ENCODE measurements at places on chromosomes 5 and 9.

- peak; percentile 64 for DNase-seq
Measured at GRCh38 chr5:150487199-150488061, 20.5 kb upstream of the NDST1 start.

GRCh38 chr5:161233553-161233952 lies 313.0 kb downstream of the GABRB2 start:
- no peak for DNase-seq

DNA sequence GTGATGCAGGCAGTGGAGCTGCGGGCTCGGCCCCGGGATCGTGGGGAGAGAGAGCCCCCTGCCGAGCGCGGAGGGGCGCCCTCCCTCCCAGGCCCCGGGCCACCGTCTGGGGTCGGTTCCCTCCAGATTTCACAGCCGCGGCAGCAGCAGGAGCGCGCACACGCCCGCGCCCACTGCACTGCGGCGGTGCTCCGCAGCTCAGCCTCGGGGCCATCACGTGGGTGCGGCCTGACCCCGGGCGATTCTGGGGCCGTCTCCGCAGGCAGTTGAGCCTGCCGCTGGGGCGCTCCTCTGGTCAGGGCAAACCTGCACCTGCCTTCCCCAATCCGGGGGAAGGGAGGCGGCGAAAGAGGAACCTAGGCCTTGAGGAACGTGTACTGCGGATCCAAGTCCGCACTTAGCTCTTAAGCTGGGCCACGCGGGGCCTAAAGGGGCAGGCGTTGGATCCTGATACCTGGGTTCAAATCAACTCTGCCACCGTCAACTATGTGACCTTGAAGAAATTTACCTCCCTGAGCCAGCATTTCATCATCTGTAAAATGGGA lies 9.4 kb upstream of the DELE1 start:
- peak; percentile 54 for DNase-seq

GRCh38 chr5:135710045-135710675 lies 124.3 kb upstream of the SLC25A48 start:
- DNase-seq = no peak

GRCh38 chr9:751137-752051 lies 90.1 kb upstream of the DMRT1 start:
- no peak for DNase-seq

DNA sequence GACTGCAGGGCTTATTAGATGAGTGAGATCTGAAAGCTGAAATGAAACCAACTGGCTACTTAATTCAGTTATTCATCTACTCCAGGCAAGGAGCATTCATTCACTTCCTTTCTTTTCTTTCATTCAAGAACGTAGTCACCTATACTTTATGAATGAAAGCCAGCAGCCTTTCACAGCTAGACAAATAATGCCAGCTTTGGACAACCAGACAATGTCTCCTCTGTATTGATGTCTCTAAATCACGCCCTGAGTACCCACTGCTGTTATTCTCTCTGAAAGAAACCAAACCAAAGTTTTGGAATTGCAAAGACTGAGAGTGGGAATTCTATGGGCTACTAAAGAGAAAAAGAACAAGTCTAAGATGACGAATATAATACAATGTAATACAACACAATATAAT lies 121.2 kb upstream of the PTPN3 start:
- no peak for DNase-seq

DNA sequence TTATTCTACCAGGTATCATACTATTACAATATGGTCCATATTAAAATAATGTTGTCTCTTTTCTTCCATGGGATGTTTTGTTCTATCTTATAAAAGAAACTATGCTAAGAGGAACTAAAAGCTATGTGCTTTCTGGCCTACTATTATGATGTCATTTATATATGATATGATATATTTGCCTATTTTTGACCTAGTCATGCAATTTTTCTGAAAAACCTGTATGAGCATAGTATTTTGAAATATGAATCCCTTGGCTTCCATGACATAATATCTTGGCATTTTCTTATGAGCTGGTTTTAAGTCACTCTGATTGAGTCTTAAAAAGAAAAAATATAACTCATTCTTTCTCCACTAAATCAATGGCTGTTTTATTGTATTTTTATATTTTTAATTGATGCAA lies 60.7 kb downstream of the MAN2A1 start:
- no peak for DNase-seq

DNA sequence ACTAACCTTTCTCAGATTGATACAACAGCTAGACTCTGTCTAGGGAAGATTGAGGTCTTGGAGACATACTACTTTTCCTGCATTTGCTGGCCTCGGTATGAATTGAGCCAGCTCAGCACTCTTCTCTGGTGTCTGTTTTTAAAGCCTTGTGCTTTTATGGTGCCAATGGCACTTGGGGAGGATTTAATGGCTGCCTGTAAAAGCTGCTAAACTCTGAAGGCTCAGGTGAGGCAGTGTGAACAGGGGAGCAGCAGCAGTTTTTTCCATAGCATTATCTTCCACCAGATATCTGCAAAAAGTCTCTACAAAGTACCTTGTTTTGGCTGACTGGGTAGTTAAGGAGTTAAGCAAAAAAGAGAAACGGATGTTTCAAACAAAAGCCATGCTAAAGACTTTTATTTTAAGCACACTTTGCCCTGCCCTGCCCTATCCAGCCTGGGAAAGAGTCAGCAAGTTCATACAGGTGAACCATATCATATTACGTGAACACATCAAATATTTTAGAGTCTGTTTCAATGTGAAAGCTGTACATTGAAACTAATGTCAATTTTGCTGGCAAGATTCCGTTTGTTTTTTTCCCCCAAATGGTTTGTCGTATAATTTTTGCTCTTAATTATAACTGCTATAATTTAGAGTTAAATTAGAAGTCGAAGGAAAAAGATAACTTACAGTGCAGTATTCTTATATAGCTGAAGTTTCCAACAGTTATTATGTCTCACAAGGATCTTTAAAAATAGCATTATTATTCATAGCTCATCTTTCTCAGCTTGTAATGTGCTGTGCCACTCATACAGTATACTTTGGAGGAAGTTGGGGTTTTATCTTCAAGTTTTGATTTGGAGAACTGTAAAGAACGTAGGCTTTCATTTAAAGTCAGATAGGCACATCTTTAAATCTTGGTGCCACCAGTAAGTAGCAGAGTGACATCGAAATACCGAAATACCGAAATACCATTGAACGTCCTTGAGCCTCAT lies 424.1 kb upstream of the CD180 start:
- no peak for DNase-seq
